T-helper 2 cell treated with Interferon-gamma antibody and Interleukin-4, amounts not matched to agents 5 μg/mL and 100 μg/mL, for 36 hours (primary cell): ENCODE measurements at places on chromosomes 2 and 18.

- DNase-seq = no peak
- no peak overlapping the region for H3K4me3 ChIP-seq
- no peak overlapping the region for H3K27ac ChIP-seq
- no peaks in the 10 kb centered on the region for H3K36me3 ChIP-seq
- no peaks in the 10 kb centered on the region for H3K27me3 ChIP-seq
Measured at GRCh38 chr2:167637741-167638140, 609.7 kb downstream of the STK39 start.

GRCh38 chr2:191806396-191806795, 40.5 kb downstream of the CAVIN2 start:
- no peaks in the 10 kb centered on the region for H3K4me1 ChIP-seq
- H3K27me3 ChIP-seq = peaks cover 16% of the 10 kb centered on the region
- DNase-seq = no peak
- H3K4me3 ChIP-seq = no peak overlapping the region
- no peaks in the 10 kb centered on the region for H3K36me3 ChIP-seq

- H3K4me1 ChIP-seq = peaks cover 2% of the 10 kb centered on the region
- H3K27ac ChIP-seq = no peak overlapping the region
- DNase-seq = no peak
- H3K27me3 ChIP-seq = peaks cover 10% of the 10 kb centered on the region
Measured at GRCh38 chr2:8631465-8632005, 50.3 kb upstream of the ID2 start.

GRCh38 chr2:223735035-223735640, 102.2 kb downstream of the AP1S3 start:
- peaks cover 8% of the 10 kb centered on the region for H3K27me3 ChIP-seq
- no peak for DNase-seq
- no peak overlapping the region for H3K27ac ChIP-seq
- no peaks in the 10 kb centered on the region for H3K36me3 ChIP-seq
- H3K4me1 ChIP-seq = no peaks in the 10 kb centered on the region

DNA sequence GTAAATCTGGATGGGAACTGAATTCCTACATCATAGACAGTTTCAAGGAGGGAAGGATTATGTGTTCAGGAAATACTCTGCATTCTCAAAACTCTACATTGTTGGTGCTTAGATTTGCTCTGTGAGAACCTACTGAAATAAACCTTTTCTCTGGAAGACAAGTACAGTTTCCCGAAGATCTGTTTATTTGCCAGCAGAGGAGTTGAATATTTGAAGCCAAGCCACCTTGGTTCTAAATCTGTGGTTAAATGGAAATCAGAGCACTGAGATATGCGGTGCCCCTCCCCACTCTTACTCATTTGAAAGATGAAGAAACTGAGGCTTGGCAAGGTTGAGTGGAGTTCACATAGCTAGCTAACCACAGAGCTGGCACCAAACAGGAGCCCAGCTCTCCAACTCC, 146.3 kb upstream of the CTAGE1 start:
- H3K4me1 ChIP-seq = peaks cover 2% of the 10 kb centered on the region
- no peak overlapping the region for H3K27ac ChIP-seq
- H3K27me3 ChIP-seq = peaks cover 27% of the 10 kb centered on the region

DNA sequence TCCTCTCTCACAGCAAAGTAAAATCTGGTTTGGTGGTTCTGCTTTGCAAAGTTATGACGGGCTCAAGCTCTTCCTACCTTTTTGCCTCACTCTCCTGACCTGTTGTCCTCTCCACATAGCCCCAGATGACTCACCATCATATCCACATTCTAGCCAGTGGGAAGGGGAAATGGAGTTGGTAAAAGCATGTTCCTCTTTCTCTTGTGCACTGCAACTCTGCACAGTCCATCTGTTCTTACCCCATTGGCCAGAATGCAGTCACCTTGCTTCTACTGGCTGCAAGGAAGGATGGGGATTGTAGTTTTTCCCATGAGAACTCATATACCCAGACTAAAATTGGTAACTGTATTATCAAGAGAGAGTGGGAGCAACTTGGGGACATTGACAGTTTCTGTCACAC, 50.4 kb upstream of the SMIM21 start:
- peaks cover 2% of the 10 kb centered on the region for H3K27me3 ChIP-seq
- DNase-seq = no peak
- H3K27ac ChIP-seq = no peak overlapping the region
- H3K4me3 ChIP-seq = no peak overlapping the region
- no peaks in the 10 kb centered on the region for H3K4me1 ChIP-seq

- DNase-seq = no peak
- H3K27me3 ChIP-seq = no peaks in the 10 kb centered on the region
- H3K4me3 ChIP-seq = no peak overlapping the region
- H3K4me1 ChIP-seq = peaks cover 8% of the 10 kb centered on the region
- H3K27ac ChIP-seq = no peak overlapping the region
Measured at GRCh38 chr18:48785736-48786454, 164.9 kb downstream of the SMAD7 start.

DNA sequence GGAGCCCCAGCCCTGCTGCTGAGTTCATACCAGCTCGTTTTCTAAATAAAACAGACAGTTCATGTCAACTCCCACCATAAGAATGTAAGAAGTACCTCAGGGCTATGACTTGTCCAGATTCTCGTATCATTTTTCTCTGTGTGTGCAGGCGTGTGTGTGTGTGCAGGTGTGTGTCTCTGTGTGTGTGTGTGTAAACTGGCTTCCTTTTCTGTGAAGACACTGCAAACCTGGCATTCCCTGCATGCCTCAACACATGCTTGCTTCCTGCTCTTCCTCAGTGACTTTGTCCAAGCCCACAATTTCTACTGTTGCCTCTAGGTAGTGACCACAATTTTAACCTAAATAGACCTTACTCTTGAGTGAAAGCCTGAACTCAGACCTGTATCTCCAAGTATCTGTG, 879.0 kb downstream of the SLC4A3 start:
- H3K4me3 ChIP-seq = no peak overlapping the region
- H3K4me1 ChIP-seq = no peaks in the 10 kb centered on the region
- no peak for DNase-seq
- no peaks in the 10 kb centered on the region for H3K27me3 ChIP-seq
- no peak overlapping the region for H3K27ac ChIP-seq
- no peaks in the 10 kb centered on the region for H3K36me3 ChIP-seq

GRCh38 chr2:232292395-232293154, 86.0 kb upstream of the ALPP start:
- no peak for DNase-seq
- no peaks in the 10 kb centered on the region for H3K27me3 ChIP-seq
- no peaks in the 10 kb centered on the region for H3K4me1 ChIP-seq

GRCh38 chr2:14220101-14220500, 412.4 kb upstream of the LRATD1 start:
- H3K36me3 ChIP-seq = no peaks in the 10 kb centered on the region
- H3K27ac ChIP-seq = no peak overlapping the region

- no peaks in the 10 kb centered on the region for H3K27me3 ChIP-seq
- H3K4me1 ChIP-seq = peaks cover 24% of the 10 kb centered on the region
- peaks cover 3% of the 10 kb centered on the region for H3K36me3 ChIP-seq
Measured at GRCh38 chr2:8230466-8230865, 451.4 kb upstream of the ID2 start.

- H3K27me3 ChIP-seq = peaks cover 4% of the 10 kb centered on the region
- H3K27ac ChIP-seq = no peak overlapping the region
- no peak for DNase-seq
Measured at GRCh38 chr2:73700131-73700611, 37.0 kb downstream of the TPRKB start.

- no peak overlapping the region for H3K4me3 ChIP-seq
- no peaks in the 10 kb centered on the region for H3K36me3 ChIP-seq
- no peak for DNase-seq
- H3K4me1 ChIP-seq = no peaks in the 10 kb centered on the region
Measured at GRCh38 chr2:235576337-235576910, 82.6 kb downstream of the AGAP1 start.

DNA sequence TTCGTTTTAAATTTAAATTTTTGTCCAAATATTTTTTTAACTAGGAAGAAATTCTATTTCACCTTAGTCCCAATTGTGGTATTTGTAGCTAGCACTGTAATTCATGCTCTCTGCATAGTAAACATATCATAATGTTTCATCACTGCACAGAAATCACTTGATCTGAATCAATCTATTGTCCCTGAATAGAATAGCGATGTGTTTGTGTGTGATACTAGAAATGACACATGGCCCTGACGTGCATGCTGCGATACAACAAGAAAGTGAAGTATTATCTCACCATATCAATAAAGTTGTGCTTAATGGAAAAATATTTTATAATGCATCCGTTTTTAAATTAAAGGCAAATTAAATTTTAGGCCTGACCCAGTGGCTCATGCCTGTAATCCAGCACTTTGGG, 10.0 kb downstream of the TTL start:
- H3K27ac ChIP-seq = no peak overlapping the region
- no peaks in the 10 kb centered on the region for H3K27me3 ChIP-seq
- DNase-seq = no peak
- peaks cover 2% of the 10 kb centered on the region for H3K4me1 ChIP-seq

DNA sequence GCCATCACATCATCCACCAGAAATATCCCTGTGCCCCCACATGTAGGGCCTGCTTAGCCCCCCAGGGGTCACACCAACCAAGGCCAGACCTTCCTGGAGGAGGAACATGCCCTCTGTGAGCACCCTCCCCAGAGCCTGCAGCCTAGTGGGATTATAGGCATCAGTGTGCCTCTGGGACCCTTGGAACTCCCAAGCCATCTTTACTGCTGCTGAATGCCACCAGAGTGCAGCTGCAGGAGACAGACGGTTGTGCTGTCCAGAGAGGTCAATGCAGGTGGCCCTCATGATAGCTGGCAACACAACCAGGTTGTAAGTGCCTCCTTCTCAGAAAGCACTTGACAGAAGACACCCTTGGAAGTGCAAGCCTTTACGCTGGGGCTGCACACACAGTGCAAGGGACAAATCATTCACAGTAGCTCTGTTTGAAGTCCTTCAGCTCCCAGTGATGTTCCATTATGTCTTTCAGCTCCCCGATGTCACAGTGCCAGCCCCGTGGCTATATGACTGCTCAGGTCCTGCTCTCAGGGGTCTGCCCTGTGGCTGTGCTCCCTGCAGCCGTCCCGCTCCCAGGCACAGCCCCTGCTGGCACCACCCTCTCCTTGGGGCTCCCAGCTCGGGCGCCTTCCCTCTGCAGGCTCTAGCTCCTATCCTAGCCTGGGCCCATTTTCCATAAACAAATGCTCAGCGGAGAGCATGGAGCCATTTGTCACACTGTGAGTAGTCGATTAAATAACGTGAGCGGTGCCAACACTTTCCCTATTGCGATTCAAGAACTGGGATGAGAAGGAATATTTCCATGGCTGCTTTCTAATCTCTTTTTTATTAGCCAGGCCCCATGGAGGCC, 65.1 kb downstream of the EDAR start:
- DNase-seq = no peak
- no peaks in the 10 kb centered on the region for H3K4me1 ChIP-seq
- H3K36me3 ChIP-seq = no peaks in the 10 kb centered on the region

DNA sequence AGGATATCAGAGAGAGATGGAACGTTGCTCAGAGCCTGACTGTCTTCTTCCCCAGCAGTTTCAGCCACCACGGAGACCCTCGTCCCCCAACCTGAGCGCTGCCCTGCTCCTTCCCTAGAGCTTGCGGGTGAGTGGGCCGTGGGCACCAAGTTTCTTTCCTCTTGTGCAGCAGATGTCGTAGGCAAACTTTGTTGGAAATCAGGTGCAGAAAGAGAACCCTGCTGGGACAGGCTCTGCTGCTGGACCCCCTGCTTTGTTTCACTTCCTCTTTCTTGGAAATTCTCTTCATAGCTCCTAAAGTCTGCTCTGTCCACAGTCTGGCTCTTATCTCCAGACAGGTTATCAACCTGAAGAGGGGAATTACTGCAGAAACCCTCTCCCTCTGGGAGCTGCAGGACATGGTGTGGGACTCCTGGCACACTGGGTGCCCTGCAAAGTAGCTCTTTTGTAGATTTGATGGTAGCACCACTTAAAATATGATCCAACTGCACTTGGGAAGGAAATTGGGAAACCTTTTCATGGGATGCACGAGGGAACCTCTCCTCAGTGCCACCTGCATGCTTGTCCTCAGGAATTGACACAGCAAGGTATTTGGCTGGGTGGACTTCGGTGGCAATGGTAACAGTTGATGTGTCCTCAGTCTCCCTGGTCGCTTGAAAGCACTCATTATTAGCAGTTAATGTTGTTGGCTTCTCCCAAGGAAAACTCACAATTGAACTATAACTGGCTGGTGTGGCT, 92.2 kb downstream of the ALPK2 start:
- DNase-seq = no peak
- H3K27ac ChIP-seq = no peak overlapping the region
- no peaks in the 10 kb centered on the region for H3K36me3 ChIP-seq
- H3K27me3 ChIP-seq = peaks cover 33% of the 10 kb centered on the region
